Activated CD4-positive, CD25-positive, alpha-beta regulatory T cell (primary cell): ENCODE measurements at places on chromosomes 1 and 21.

GRCh38 chr1:211493876-211494653 lies 2.1 kb upstream of the RD3 start:
- no peak for DNase-seq

DNA sequence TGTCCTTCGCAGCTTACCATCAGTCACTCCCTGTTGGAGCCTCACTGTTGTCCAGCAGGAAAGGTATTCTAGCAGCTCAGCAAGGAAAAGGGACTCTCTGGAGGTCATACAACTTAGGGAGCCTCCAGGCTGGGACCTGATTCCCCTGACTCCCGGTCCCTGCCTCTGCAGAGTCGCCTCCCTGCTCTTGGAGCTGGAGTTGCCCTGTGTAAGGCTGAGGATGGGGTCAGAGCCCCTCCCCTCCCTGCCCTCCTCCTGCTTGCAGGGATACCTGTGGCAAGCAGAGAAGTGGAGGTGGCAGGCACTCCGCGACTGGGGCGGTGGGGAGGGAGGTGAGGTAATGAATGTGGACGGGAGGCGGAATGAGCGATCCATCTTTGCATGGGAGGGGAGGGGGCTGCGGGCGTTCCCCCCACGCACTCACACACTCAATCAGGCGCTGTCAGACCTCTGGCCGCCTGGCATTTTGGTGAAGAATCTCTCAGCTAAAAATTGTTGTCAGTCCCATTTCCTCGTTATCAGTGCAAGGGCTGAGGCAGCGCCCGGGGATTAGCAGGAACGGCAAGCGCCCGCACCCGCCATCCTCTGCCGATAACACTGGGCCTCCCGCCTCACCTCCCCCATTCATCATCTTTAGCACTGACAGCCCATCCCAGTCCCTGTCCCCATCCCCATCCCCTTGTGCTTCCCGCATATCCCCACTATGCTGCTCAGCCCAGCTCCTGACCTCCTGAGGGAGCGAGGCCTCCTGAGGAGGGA lies 64.3 kb downstream of the TMEM53 start:
- no peak for DNase-seq

DNA sequence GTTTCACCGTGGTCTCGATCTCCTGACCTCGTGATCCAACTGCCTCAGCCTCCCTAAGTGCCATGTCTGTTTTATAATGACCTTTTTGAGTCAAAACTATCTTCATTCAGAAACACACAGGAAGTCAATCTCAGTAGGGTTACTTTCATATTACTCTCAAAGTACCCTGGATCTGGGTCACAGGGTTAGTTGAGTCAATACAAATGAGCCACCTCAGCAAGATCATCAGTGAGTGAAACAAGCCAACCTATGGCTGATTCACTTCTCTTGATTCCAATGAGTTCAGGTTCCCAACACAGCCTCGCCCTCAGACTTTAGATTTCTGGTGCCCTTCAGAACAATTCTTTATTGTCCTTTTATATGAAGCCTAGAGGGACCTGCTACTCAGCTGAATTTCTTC lies 76.9 kb downstream of the ZC3H11B start:
- DNase-seq = no peak

- DNase-seq = no peak
Measured at GRCh38 chr1:115880981-115881672, 40.2 kb upstream of the NHLH2 start.

DNA sequence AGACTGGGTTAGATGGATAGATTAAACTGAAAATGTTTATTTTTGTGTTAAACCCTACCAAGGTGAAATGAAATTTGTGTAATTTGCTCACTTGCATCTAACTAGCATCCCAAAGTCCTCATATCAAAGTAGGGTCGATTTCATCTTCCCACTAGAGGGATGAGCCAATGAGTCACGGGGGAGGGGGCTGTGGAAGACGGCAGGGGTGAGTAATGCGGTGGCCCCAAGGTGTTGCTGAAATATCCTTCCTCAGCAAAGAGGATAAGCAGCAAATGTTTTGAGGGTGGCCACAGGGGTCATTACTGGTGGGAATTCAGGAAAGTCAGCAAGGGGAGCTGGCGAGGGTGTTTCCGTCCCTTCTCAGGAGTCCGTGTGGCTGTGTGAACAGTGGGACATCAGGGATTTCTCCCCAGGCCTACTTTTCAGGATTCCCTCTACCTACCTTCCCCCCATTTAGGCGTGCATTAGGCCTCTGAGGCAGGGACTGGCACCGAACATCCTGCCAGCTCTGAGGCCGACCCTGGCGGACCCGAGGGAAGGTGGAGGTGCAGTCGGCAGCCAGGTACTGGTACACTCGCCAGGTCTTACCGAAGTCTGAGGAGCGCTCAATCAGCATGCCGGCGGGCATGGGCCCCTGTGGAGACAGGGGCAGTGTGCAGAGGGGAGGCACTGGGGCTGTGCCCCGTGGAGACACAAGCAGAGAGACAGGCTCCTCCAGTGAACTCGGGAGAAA lies 18.1 kb downstream of the LAMB3 start:
- DNase-seq = no peak
